Adrenal gland (tissue), 19 donors: ENCODE measurements at places on chromosomes 13 and 19. TPM values are rescaled to one million over a fixed set of nuclear protein-coding genes. Genes with fewer than 3 reads are reported as not detected.

The TEX29 gene
- not detected for total RNA-seq

The LIM2 gene
- total RNA-seq, result not detected

The ZNF177 gene
- total RNA-seq, result 7.1 TPM

The CBY2 gene
- not detected for total RNA-seq

The PIBF1 gene
- 14.4 TPM for total RNA-seq

The BCL3 gene
- total RNA-seq, result 85.1 TPM

The ERFL gene
- total RNA-seq, result not detected

The ZNF562 gene
- total RNA-seq, result 17.5 TPM

The MIER2 gene
- total RNA-seq, result 11.8 TPM

The SIGLECL1 gene
- not detected for total RNA-seq

The CEACAM3 gene
- not detected for total RNA-seq

DNA sequence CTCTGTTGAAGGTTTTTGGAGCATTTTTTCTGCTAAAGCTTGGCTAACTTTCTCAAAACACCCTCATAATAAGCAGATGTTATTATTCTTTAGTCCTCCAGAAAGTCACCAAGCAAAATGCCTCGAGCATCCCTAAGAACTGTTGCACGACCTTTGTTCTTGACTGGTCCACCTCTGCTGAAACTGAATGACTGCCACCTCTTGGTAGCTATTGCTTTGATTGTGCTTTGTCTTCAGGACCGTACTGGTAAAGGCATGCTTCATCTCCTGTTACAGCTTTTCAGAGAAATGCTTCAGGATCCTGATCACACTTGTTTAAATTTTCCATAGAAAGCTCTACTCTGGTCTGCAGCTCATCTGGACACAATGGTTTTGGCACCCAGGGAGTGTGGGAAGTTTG, 254.8 kb downstream of the DCT start:
- DNase-seq, result no peak

GRCh38 chr19:39332293-39332692, 3.5 kb downstream of the GMFG start:
- DNase-seq, result no peak

DNA sequence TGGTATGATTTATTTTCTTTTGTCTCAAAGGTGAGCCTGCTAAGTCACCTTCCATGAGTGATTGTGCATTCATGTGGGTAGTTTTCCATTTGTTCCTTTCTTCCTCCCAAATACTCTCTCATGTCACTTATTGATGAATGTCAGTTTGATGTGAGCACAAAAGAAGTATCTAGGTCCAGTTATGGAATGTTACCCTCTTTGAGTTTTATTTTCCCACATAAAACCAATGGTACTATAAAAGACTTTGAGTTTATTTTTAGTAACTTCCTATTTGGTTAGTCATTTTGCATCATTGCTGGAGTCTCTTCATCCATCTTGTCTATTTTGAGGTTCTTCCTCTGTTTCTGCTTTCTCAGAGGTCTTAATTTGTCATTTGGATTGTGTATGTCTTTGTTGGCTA, 321.3 kb downstream of the GPC6 start:
- DNase-seq, result no peak

DNA sequence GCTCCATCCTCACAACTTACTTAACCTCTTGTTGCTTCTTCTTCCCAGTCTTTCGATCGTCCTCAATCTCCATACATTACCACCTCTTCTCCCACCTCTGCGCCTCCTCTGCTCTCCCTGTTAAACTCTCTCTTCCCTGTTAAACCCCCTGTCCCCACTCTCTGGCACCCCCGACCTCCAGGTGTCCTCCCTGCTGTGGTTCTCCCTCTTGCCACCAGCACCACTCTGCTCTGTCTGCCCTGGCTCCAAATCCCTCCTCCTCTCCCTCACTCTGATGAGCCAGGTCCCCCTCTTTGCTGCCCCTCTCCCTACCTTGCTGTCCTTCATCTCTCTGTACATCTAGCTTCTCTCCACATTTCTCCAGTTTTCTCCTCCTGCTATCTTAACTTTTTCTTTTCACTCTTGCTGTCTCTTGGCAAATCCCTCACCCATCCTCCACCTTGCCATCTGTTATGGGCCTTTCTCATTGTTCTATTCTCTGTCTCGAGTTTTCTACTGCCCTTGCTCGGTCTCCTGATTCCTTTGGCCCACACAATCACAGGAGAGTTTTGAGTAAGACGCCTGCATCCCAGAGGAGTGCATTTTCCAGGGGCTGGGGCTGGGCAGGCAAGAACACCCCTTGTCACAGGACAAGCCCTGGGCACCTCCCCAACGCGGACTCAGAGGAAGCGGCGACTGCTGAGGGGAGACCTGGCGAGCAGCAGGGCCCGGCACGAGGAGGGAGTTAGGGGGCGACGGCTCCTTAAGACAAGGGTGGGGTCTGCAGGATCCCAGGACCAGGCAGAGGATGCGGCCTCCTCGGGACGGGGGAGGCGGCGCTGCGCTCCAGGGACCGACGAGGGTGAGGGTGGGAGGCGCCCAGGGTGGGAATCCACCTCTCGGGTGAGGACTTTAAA, 21.4 kb upstream of the ERVV-1 start:
- peak; percentile 21 for DNase-seq

DNA sequence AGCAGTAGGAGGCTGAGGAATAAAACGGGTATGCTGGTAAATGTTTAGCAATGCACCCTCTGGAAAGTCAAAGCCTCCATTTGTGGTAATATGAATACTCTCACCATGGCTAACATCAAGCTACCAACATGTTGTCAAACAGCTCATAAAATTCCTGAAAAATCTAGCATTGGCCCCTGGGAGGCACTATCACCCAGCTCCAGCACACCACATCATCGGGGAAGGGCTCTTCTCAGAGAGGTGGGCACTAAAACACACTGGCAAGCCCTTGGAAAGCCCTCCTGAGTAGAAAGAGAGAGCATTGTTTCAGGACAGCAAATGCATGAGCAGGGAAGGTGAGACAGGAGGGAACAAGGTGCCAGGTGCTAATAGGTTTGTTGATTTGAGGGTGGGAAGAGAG, 53.9 kb upstream of the FLT1 start:
- DNase-seq, result no peak

- DNase-seq, result no peak
These were observed 20.4 kb downstream of the ZNF708 start for GRCh38 chr19:21308773-21309172.

DNA sequence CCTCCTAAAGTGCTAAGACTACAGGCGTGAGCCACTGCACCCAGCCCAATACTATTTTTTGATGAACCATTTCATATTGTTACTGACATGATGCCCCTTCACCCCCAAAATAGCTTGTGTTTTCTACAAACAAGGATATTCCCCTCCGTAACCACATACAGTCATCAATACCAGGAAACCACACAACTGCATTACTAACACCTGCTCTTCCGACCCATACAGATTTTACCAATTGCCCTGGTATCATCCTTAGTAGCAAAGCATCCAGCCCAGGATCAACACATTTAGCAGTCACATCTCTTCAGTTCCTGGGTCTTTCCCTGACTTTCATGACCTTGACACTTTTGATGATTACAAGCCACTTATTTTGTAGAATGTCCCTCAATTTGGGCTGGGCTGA, 33.6 kb downstream of the KCTD15 start:
- no peak for DNase-seq

- DNase-seq, result no peak
These were observed 413.7 kb downstream of the DCT start for GRCh38 chr13:94065741-94066140.

GRCh38 chr19:34082289-34083077, 89.8 kb upstream of the LSM14A start:
- no peak for DNase-seq

GRCh38 chr13:90258129-90258528, 1089.4 kb upstream of the MIR17HG start:
- no peak for DNase-seq

GRCh38 chr19:30563691-30564090, 191.5 kb downstream of the ZNF536 start:
- no peak for DNase-seq

DNA sequence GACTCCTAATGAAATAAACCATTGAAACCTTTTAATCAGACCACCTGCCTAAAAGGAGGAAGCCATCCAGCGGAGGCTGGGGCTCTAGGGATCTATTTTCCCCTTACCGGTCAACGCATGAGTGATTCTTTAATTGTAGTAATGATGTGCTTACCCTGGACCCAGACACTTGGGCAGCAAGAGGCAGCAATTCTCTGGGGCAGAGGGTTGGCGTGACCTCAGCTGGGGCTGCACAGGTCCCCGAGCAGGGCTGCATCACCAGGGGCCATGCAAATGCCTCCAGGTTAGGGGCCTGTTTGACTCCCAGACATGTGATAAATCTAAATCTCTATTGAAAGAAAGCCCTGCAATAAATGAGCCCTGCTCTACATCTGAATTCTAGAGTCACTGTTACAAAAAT, 194.2 kb upstream of the TSHZ3 start:
- DNase-seq, result no peak

- DNase-seq, result no peak
These were observed 51.7 kb downstream of the KATNAL1 start for GRCh38 chr13:30255696-30256095.

- DNase-seq, result no peak
These were observed 63.9 kb downstream of the POSTN start for GRCh38 chr13:37534676-37535075.

- peak; percentile 90 for DNase-seq
These were observed 21.0 kb upstream of the GDF15 start for GRCh38 chr19:18364826-18365528.

- DNase-seq, result no peak
These were observed 512.2 kb downstream of the LMO7 start for GRCh38 chr13:76148374-76148773.

DNA sequence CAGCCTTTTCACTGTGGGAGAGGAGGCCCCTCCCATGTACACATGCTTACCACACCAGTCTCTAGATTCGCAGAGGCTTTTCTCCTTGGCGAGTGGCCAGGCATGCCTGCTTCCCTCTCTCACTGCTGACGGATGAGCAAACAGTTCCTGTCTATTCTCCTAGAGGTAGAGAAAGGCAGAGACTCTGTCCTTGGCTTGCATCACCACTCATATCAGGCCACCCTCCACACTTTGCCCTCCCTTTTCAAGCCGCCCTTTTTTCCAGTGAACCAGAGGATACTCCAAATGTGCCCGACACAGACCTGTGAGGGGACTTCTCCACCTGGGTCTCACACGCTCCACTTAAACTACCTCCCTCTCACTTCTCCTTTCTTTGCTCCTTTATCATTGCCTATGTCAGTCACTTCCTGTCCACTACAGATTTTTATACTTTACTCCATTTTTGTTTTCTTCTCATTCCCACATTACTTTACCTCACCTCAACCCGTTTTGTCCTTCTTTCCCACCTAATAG, 284.6 kb downstream of the DNAJC15 start:
- peak; percentile 95 for DNase-seq

DNA sequence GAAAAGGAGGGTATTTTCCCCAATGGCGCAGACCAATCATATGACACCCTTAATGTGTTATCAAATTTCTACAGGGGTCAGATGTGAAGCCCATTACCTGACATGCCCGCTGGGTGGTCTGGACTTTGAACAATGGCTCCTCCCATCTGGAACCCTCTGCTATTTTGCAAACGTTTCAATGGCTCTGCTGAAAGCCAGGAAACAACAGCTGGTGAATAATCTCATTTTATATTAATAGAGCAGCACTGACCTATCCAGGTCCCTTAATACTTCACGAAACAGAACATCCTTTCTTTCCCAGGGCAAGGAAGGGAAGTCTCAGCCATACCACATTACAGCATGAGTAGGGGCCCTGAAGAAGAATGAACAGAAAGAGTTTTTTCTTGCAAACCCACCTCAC, 20.3 kb upstream of the KPNA3 start:
- no peak for DNase-seq

DNA sequence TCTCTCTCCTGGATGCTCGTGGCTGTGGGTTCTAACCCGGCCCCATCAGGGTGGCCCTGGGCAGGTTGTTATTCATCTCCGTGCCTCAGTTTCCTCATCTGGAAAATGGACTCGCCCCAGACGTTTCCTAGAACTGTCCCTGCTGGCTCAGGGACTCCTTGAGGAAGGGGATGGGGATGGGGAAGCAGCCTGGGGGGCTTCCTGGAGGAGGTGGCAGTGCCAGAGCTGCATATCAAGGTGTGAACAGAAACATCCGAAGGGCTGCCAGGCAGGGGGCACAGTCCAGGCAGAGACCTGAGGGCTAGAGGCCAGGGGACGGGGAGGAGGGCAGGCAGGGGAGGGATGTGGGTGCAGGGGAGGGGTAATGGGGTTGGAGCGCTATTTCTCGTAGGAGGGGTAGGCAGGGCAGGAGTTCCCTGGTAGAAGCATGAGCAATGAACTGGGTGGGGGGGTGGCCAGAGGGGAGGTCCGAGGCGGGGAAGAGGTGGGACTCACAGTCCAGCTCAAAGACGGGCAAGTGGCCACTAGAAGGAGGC, 3.6 kb upstream of the ELANE start:
- DNase-seq, result no peak

DNA sequence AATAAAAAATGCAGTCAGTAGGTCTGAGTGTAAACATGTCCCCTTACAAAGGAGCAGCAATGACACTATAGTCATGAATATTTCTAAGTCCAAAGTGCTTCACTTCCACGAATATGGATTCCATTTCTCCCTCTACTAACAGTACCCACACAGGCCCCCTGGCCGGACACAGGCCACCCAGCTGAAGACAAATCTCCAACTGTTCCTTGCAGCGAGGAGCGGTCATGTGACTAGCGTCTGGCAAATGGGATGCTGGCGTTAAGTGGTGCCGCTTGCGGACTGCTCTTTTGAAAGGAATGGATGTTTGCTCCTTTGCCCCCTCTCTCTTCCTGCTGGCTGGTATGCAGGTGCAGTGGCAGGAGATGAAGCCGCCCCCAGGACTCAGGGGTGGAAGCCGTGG, 16.2 kb downstream of the PPP1R12C start:
- no peak for DNase-seq

DNA sequence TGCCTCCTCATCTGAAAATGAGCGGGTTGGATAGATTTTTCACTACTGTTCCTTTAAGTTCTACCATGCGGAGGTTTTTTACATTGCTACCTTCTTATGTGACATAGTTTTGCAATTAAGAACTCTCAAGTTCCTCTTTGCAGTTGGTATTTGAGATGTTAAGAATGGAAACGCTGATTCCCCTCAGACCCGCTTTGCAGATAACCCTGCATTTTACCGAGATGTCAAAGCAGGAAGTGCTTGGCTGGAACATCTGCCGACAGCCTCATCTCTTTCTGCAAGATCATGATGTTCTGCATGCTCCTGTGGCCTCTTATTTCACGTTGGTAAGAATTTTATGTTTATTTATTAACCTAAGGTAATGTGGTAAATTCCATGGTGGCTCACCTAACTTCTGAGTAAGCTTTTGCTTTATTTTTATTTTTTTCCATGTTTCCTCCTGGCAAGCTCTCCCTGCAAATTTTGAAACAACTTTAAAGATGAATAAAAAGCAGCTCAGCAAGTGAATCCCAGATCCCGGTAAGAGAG, 22.5 kb downstream of the PABPC3 start:
- DNase-seq, result no peak

DNA sequence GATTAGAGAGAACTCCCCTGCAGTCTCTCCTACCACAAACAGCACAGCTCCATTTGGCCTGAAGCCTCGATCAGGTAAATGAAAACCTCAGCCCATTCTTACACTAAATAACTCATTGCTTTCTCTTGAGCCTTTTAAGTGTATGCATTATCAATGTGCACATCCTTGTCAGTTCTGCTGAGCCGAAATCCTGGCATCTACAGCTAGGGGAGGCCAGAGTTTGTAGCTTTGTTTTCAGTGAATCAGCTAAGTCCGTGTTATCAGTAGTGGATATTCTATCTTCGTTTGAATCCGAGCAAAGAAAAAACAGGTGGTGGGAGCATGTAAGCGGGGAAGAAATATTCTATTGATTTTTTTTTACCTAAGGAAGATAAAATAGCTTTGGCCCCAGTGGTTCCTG, 84.4 kb downstream of the ESD start:
- DNase-seq, result no peak

- DNase-seq, result no peak
These were observed 9.0 kb downstream of the SLC27A1 start for GRCh38 chr19:17479325-17479791.
